ENCODE measurements at places on chromosomes 16 and 17. TPM values are rescaled to one million over a fixed set of nuclear protein-coding genes. Genes with fewer than 3 reads are reported as not detected.

DNA sequence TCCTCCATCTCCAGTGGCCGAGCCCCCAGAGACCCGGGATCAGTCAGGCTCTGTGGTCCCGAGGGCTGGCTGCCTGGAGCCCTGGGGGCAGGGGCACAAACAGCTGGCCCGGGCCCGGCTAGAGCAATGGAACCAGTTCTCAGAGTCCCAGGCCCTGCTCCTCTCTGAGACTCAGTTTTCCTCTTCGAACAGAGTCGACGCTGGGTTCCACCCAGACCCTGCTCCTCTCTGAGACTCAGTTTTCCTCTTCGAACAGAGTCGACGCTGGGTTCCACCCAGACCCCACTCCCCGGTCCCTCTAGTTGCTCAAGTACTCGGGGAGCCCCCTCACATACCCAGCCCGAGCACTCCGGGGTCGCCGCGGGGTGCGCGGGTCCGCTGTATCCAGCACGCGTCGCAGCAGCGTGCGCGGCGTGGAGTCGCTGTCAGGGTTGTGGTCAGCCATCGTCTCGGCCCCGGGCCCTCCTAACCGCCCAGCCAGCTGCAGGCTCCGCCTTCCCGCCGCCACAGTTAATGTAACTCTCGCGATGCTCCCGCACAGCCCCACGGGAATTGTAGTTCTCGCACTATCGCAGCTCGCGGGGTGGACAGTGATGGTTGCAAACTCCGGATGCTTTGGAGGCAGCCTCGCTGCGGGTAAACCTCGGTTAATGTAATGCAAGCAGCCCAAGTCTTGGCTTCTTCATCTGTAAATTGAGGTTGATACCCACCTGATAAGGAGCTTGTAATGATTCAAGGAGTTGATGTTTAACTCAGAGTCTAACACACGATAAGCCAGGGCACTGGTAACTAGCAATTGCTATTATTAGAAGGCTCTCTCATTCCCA is 8.5 kb upstream of the THAP11 start:
- peak overlapping the region; percentile 91 for H3K27ac ChIP-seq
- no peaks in the 10 kb centered on the region for H3K27me3 ChIP-seq
- H3K4me3 ChIP-seq = peak overlapping the region; percentile 86
- peaks cover 29% of the 10 kb centered on the region for H3K36me3 ChIP-seq
- DNase-seq = peak; percentile 78

- H3K27ac ChIP-seq = no peak overlapping the region
- no peak overlapping the region for H3K4me3 ChIP-seq
- DNase-seq = no peak
- H3K27me3 ChIP-seq = no peaks in the 10 kb centered on the region
- H3K4me1 ChIP-seq = no peaks in the 10 kb centered on the region
These were observed 137.9 kb upstream of the GSE1 start for GRCh38 chr16:85475233-85475632.

GRCh38 chr16:9297437-9298113 is 206.1 kb downstream of the HAPSTR1 start:
- no peak for DNase-seq
- H3K27ac ChIP-seq = no peak overlapping the region

DNA sequence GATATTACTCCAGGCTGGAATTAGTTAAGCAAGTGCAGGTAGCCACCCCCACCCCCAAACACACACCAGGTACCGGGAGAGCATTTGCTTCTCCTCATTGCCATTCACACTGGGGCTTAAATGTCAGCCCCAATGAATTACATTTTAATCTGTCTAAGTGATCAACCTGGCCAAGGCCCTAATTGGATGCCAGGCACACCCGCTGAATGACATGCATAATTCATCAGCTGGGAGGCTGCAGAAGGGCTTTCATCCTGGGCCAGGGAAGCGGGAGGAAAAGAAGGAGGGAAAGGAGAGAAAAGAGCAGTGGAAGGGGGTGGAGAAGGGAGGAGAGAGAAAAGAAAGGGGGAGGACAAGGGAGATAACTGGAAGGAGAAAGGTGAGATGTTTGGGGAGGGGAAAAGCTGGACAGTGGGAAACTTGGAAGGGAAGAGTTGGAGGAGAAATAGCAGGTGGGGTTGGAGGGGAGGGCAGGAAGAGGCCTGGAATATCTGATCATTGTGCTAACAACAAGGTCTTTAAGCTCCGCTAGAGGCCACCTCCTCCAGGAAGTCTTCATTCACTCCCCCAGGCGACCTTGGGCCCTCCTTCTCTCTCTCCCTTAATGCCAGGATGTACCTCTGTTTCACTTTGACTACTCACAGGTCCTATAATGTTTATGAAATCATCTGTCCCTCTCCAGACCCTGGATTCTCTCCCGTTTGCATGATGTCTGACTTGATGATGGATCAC is 40.1 kb upstream of the CES5A start:
- no peak overlapping the region for H3K4me3 ChIP-seq
- H3K4me1 ChIP-seq = no peaks in the 10 kb centered on the region
- no peak overlapping the region for H3K27ac ChIP-seq

DNA sequence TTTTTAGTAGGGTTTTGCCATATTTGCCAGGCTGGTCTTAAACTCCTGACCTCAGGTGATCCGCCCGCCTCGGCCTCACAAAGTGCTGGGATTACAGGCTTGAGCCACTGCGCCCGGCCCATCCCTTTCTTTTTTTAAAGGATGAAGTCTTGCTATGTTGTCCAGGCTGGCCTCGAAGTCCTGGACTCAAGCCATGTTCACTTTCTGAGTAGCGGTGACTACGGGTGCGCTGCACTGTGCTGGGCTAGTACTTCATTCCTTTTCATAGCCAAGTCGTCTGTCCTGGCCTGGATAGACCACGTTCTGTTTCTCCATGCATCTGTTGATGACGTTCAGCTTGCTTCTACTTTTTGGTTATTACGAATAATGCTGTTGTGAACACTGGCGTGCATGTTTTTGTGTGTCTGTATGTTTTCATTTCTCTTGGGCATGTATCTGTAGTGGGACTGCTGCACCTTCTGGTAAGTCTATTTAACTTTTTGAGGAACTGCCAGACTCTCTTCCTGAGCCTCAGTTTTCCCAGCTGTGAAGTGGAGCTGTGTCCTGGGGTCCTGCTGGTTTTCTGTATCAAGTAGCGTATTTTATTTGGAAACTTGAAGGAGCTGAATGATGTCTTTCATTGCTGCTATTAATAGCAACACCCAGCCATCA is 40.0 kb upstream of the GSE1 start:
- no peak overlapping the region for H3K27ac ChIP-seq
- H3K27me3 ChIP-seq = no peaks in the 10 kb centered on the region
- DNase-seq = no peak
- H3K4me3 ChIP-seq = no peak overlapping the region

CNTD1 gene
- 0.26 TPM for total RNA-seq
